ENCODE measurements at places on chromosomes 11 and 22.
A peak's percentile ranks its signal among the peaks of the same experiment; 100 is the strongest.

- DNase-seq = no peak
Observed at GRCh38 chr11:3109434-3109833, 52.2 kb upstream of the CARS1 start.

GRCh38 chr22:29300467-29300806 lies 6.0 kb upstream of the GAS2L1 start:
- DNase-seq = no peak

DNA sequence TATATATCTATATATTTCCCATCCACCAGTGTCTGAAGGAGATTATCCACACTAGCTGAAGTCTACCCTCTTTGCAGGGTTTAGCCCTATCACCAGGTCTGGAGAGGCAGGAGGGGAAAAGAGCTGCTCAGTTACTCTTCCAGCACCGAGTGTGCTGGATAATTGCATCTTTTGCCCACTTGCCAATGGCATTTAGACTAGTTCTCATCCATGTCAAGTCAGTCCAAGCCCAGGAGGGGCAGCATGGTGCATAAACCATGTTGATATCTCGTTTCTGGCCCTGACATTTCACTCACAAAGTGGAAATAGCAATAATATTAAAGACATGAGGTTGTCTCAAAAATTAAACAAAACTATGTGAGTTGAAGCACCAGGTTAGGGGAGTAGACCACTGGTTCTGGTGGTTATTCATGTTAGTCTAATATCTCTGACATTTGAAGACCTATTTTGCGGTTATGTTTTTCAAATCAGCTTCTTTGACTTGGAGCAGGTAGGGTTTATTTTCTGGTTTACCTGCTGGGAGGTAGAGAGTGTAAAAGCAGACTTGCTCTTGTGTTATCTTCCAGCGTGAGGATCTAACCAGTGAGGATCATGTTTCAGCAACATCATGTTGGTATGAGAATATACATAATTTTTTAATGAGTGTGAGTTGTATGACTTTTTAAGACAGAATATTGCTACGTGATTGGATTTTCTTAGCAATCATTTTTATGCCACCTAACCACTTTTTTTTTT lies 273.2 kb upstream of the KIRREL3 start:
- DNase-seq = no peak

DNA sequence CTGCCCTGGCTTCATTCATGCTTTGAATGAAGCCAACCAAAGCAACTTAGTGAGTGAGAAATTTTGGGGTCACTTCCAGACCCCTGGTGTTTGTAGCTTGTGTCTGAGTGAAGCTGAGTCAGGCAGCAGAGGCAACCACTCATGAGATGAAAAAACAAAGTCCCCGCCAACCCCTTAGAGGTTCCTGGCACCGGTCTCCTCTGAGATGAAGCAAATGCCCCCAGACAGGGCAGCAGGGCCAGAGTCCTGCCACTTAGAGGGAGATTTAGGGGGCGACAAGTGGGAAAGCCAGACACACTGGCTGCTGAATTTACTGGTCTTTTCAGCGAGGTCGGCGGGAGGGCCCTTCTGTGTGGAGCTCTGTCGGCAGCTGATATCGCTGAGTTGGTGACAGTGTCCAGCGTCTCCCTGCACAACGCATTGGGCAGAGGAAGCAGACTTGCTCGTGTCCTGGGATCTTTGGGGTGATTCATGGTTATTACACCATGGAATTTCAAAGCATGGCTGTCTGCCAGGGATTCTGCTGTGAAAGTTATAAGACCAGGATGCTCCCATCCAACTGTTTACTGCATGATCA lies 482.6 kb downstream of the MIAT start:
- no peak for DNase-seq

DNA sequence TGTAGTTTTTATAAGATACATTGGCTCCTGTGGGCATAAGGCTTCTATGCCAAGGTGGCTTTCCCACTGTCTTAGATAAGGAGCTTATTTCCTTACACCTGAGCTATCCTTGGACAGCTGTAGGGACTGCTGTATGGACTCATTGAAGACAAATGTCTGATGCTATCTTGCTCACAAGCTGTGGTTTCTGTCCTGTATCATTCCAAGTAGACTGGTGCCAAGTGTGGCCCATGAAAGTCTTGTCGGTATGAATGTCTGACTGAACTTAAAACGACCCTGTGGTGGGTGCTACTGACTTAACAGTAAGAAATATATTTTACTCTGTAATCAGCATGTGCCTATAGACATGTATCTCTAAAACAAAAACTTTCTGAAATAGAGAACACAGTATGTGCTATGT lies 45.0 kb downstream of the LARGE2 start:
- no peak for DNase-seq

DNA sequence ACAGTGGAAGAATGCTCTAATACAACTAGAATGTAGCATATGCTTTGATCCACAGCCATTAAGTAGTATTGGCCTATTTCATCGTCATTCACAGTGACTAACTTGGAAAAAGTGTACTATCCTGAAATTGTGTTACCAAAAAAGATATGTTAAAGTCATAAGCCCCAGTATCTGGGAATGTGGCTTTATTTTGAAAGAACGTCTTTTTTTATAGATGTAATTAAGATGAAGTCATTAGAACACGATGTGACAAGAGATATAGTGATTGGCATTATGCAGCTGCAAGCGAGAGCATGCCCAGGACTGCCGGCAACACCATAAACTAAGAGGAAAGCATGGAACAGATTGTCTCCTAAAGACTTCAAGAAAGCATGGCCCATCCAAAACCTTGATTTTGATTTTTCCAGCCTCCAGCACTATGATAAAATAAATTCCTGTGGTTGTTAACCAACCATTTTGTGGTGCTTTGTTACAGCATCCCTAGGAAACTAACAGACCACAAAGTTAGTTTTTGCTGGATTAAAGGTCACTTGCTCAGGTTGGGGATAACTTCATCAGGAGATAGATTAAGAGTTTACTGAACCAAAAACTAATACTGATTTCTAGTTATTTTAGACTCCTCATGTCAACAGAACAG lies 870.6 kb upstream of the LRRC4C start:
- DNase-seq = no peak

DNA sequence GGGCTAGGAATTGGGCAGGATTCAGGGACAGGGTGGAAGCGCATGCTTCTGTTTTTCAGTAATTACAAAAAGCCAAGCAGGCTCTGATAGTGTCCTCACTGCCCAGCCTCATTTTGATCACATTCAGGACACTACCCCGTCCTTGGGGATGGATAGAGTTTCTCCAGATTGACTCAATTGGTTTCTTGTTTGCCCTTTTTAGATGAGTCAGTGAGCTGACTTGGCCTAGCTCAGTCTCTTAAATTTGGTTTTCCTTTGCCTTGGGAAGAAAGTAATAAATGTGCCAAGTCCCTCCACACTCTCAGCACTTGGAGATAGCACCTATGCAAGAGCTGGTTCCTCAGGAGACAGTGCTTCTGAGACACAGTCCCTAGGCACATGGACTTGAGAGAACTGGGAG lies 25.5 kb downstream of the DKK3 start:
- no peak for DNase-seq

DNA sequence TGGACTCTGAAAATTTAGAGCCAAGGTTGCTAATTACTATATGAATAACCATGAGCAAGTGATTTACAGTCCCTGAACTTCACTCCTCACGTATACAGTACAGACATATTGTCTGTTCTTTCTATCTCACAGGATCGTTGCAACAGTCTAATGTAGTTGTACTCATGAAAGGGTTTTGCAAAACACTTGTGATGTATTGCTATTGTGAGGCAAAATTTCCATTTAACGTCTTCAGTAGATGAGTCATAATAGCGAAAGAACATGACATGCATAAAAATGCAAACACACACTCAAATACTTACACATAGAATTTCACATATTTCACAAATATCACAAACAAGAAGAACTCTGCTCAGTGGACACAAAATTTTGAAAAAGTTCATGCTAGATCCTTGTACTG lies 134.6 kb upstream of the TRPC6 start:
- DNase-seq = no peak

GRCh38 chr11:107697291-107697690 lies 14.6 kb downstream of the SLN start:
- DNase-seq = no peak

GRCh38 chr22:42947211-42947990 lies 67.5 kb downstream of the PACSIN2 start:
- DNase-seq = no peak

GRCh38 chr11:8910649-8911026 lies 351 bp upstream of the AKIP1 start:
- no peak for DNase-seq

GRCh38 chr22:46353483-46354105 lies 18.1 kb downstream of the TRMU start:
- no peak for DNase-seq

DNA sequence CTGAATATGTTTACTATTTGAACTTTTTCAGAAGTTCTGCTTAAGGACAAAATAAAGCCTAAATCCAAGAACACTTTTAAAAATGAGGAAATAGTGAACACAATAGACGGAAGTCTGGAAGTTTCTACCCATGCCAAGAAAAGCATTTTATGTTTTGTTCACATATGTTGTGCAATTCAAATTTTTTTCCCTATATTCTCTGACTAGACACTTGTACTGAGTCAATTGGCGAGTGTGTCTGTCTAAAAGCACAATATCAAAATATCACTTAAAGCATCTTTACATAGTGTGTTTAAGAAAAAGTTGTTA lies 29.2 kb downstream of the INCENP start:
- DNase-seq = no peak

DNA sequence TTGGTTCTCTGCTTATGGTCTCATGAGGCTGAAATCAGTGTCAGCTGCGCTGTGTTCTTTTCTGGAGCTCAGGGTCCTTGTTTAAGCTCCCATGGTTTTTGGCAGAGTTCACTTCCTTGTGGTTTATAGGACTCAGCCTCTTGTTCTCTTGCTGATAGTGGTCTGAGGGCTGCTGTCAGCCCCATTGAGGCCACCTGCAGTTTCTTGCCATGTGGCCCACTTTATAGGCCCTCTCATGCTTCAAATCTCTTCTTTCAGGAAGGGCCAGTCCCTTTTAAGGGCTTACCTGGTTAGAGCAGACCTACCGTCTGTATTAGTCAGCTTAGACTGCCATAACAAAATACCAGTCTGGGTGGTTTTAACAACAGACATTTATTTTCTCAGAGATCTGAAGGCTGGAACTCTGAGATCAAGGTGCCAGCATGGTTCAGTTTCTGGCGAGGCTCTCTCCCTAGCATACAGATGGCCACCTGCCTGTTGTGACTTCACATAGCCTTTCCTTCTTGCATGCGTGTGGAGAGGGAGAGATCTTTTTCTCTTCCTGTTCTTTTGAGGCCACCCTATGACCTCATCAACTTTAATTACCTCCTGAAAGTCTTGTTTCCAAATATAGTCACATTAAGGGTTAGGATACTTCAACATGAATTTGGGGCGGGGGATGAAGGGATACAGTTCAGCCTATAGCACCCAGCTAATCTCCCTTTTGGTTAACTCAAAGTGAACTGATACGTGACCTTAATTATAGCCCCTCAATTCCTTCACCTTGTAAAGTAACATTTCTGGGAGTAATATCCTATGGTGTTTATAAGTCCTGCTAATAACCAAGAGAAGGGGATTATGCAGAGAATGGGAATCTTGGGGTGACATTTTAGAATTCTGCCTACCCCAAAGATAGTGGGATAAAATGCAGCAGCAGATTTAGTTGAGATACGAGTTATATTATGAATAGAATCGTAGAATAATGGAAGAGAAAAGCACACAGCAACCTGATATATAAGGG lies 131.8 kb downstream of the UVRAG start:
- no peak for DNase-seq

- no peak for DNase-seq
Observed at GRCh38 chr22:31477329-31477728, 12.3 kb downstream of the EIF4ENIF1 start.

- peak; percentile 67 for DNase-seq
Observed at GRCh38 chr22:42444077-42444904, 12.1 kb upstream of the NFAM1 start.

- no peak for DNase-seq
Observed at GRCh38 chr11:123020968-123021367, 39.3 kb upstream of the BSX start.

- DNase-seq = no peak
Observed at GRCh38 chr11:13237761-13238160, 39.8 kb upstream of the BMAL1 start.

DNA sequence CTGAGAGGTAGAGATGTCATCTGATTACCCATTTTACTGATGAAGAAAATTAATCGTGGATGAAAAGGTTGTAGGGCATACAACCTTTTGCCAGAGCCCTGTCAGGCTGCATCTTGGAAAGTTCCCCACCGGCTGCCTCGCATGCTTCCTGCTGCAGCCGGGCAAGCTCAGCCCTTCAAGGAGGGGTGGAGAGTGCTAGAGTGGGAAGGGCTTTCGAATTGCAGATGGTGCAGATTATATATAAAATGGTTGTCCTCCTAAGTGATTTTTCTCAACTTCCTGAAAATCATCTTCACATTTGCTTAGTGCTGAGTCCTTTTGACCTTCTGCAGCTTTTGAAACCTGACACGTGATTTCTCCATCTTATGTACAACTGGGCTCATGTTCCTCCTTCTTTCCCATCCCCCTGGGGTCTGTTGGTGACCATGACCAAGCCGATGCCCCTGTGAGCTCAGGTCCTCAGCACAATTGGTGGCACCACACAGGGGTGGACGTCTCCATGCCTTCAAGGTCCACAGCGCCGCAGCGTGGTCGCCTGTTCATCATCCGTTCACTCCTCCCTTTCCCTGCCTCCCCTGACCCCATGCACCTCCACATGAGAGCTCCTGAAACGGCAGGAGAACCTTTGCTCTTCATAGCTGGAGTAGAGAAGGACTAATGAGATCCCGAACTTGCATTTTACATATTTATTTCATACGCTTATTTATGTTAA lies 47.6 kb upstream of the MYO18B start:
- no peak for DNase-seq

DNA sequence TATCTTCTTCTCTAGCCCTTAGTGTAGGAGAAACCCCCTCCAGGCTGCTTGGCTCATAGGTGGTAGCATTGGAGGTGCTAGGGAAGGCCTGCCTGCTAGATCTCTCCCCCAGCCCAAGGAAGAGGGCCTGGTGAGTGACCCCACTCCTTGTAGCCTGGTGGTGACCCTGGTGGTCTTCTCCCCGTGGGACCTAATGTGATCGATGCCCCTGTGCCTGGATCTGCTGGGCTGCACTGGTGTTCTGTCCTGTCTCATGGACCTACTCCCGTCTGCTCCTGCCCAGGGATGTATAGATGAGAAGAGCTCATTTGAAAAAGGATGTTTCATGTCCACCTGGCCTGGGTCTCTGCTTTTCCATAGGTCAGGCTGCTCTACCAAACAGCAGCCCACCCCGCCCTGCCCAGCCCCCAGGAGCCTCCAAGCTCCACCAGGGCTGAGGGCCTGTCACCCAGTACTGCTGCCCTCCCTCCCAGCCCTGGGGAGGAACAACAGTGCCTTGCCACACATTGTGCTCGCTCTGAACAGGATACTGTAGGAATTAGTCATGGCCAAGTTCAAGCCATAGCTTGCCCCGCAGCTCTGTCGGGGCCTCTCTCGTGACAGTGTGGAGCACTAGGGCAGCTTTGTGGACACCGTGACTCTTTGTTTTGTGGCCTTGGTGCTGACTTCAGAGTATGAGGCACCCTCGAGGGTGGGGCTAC lies 19.7 kb downstream of the SLC37A2 start:
- DNase-seq = no peak

- DNase-seq = peak; percentile 17
Observed at GRCh38 chr11:1152316-1153104, 5.2 kb upstream of the MUC5AC start.

All from stimulated activated CD4-positive, alpha-beta T cell treated with anti-CD3 and anti-CD28 coated beads, Interleukin-4, amount 100 ng/mL, for 48 hours (primary cell).